ENCODE measurements at places on chromosomes 2 and 18.

DNA sequence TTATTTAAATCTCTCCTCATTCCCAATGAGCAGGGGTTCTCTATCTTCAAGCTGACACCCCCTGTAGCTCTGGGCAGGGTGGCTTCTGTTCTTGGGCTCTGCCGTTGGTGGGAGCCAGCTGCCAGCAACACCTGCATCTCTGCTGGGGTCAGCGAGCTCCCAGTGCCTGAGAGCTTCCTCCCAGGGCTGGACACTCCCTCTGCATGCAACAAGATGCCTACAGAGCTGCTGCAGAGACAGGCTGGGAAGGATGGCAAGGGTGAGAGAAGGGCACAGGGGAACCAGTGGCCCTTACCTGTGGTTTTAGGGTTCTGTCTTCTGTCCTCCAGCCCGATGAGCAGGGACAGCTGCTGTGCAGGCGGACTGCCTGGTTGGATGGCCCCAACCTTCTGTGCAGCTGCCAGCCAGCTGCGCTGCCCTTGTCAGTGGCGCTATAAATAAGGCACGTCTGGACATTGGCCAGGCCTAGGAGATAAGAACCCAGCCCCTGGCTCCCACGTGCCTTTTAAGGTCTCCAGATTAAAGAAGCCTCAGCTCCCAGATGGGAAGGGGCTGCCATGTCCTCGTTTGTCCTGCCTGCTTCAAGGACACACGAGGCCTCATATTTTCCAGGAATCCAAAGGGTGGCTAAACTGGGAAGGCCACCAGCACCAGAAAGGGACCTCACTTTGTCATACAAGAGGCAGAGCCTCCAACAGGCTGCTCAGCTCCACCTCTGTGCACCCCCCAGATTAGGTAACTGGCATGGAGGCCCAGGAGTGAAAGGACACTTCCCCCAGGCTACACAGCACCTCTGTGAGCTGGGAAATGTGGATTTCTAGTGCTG, 39.5 kb upstream of the FHL2 start:
- no peak for DNase-seq

DNA sequence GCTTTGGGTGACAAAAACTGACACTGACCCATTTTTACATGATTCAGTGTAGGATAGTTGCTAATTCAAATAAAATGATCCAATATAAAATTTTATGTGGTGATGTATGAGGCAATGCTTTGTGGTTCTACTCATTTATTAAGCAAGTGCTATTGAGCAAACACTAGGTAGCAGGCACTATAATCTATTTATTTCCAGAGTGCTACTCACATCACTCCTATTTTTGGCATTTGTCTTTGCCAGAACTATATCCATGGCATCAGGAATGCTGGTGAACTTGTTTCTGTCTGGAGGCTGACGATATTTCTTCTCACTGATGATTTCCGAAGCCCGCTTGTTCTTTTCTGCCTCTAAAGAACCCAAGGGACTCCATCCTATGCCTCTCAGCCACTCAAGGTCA, 84.3 kb downstream of the NEB start:
- no peak for DNase-seq

DNA sequence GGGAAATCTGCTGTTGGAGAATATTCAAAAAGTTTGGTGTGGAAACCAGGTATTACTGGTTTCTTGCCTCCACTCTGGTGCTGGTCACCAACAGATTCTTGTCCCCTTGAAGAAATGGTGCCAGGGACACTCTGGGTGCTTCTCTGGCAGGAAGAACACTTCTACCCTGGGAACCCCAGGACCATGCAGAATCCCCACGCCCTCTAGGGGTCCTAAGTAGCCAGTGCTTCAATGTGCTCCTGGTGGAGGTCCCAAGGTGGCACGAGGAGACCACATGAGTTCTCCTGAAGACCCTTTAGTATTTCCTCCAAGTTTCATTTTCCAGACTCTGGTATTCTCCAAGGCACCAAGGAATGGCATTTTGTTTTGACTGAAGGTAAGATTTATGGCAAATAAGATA, 380.6 kb downstream of the TSN start:
- no peak for DNase-seq

DNA sequence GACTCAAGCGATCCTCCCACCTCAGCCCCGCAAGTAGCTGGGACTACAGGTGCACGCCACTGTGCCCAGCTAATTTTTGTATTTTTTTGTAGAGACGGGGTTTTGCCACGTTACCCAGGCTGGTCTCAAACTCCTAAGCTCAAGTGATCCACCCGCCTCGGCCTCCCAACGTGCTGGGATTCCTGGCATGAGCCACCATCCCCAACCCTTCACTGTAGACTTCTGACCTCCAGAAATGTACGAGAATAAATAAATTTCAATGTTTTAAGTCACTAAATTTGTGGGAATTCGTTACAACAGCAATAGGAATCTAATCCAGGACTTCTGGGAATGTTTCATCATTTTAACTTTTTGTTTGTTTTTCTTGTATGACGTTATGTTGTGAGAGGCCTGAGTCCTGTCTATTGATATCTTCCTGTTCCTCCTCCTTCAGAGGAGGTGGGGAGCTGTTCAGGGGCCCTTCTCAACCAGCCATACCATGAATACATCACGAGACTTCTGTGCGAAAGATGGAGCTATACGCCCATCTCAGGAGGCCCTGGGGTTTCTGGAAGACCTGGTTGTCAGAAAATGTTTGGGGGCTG, 40.0 kb downstream of the TEX44 start:
- DNase-seq: no peak

DNA sequence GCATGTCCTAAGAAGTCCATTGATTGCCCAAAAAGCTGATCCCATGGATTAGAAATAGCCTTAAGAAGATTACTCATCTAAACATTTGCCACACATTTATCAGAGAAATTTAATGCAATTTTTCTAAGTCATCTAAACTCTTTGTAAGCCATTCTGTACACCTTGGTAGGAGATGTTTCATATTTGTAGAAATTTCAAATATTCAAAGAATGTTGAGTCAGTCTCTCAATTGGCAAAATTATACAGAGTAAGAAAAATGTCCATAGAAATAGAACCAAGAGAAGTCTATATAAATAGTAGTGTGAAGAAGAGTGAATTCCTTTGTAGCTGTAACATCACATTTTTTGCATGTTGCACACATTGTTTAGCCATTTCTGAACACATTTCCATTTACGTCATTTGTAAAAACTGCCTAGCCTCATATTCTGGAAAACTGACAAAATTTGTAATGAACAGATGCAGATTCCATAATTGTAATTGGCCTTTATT, 128.6 kb downstream of the MSTN start:
- no peak for DNase-seq
